ENCODE measurements at places on chromosomes 4 and X.

GRCh38 chr4:148961526-148961925 lies 519.3 kb upstream of the NR3C2 start:
- DNase-seq: no peak

DNA sequence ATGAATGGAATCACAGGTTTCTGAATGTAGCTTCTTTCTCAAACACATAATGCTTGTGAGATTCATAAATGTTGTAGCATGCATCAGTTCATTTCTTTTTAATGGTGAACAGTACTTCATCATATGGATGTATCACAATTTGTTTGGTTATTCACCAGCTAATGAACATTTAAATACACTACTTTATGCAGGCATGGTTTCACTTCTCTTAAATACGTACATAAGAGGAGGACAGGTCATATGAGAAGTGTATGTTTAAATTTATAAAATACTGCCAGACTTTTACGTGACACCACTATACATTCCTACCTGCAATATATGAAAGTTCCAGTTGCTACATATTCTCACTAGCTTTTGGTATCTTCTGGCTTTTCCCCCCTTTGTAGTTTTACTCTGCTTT lies 65.4 kb downstream of the ANKRD17 start:
- no peak for DNase-seq

DNA sequence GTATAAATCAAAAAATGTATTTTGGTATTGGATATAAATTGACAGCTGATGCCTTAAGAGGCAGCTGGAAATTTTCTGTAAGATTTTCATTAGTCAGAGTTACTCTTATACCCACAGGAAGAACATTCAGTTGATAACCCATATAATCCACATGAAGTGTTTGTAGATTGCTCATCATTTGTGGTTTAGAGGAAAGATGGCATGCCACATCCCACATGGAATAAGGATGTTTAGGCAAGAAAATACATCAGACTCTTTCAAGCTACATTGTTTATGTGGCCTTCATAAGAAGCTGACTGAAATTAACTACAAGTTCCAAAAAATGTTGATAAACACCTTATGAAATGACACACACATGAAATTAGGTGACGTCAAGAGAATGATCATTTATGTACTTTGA lies 56.6 kb downstream of the AREG start:
- DNase-seq: no peak

DNA sequence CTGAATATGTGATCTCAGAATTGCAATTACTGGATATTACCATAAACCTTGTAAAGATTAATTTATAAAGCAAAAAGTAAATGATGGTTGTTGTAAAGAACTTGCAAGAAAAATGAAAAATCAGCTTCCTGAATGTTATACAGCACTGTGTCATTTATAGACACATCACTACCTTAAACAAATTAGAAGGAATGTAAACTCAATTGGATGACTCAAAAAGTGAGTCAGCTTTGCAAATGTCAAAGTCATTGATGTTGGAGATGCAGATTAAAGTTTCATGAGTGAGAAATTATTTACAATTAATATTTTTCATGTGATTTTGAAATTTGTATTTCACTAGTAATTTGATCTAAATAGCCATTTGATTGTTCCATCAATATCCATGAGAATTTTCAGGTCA lies 193.2 kb downstream of the RAPGEF2 start:
- DNase-seq: no peak

GRCh38 chr4:89681671-89682070 lies 155.3 kb downstream of the SNCA start:
- no peak for DNase-seq

DNA sequence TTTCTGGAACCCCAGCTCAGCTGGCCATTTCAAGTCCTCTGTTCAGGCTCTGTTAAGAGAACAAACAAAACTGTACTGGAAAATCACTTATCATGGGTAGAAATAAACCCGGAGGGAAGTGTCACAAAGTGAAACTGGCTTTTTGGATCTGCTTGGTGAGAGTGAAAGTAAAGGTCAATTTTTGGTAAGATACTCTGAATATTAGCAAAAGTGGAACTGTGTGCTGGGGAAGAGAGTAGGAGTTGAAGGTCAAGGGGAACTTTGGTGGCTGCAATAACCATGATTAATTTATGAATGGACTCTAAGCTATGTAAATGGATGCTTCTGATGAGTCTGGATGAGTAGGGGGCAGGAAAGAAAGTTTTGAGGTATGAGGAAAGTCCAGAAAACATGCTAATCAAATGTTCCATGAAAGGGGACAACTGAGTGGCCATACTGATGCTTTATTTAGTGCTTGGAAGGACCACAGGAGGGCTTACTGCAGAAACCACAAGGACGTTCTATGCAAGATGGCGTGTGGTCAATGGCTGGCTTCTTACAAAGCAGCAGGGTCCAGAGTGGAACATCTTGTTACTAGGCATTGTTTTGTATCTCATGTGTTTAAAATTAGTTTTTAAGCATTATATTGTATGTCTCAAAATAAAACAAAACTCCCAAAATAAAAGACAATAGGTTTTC lies 36.8 kb upstream of the TNIP3 start:
- no peak for DNase-seq

DNA sequence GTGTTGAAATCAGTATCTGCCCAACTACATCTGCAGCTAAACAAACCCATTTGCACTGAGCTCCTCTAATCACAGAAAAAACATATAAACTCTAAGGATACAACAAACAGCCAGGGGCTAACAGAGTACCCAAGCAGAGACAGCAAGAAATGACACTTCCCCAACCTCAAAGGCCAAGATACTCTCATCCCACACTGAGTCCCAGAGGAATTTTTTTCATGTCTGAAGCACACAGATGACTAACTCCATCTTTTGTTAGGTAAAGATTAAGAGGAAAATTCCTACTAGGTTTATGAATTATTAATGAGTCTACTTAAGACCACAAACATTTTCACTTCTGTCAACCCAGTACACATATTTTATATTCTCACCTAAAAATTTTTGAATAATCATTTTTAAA lies 31.6 kb downstream of the SEPSECS start:
- DNase-seq: no peak

GRCh38 chrX:17635231-17635630 lies 102.1 kb upstream of the SCML1 start:
- DNase-seq: no peak

Data from activated naive CD8-positive, alpha-beta T cell treated with anti-CD3 and anti-CD28 coated beads, Interleukin-2, amount 50 U/mL, for 16 hours (primary cell).